ENCODE measurements at places on chromosomes 16 and 17.
A peak's percentile ranks its signal among the peaks of the same experiment; 100 is the strongest.

GRCh38 chr16:85492295-85492864 is 120.7 kb upstream of the GSE1 start:
- no peak for DNase-seq

DNA sequence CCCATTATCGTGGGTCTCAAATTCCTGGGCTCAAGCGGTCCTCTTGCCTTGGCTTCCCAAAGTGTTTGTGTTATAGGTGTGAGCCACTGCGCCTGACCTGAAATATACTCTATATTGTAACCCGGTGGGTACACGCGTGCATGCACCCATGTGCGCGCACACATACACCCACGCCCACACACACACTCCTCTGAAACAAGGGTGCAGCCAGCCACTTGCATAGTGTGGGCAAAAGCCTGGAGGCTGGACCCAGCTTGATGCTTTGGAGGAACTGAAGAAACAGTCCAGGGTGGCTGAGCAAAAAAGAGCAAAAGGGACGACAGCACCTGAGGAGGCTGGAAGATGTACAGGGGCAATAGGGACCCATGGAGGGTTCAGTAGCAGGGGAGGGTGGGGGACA is 29.9 kb downstream of the NAGPA start:
- DNase-seq = no peak

GRCh38 chr17:83194761-83195329 is 115.4 kb downstream of the METRNL start:
- DNase-seq = no peak

DNA sequence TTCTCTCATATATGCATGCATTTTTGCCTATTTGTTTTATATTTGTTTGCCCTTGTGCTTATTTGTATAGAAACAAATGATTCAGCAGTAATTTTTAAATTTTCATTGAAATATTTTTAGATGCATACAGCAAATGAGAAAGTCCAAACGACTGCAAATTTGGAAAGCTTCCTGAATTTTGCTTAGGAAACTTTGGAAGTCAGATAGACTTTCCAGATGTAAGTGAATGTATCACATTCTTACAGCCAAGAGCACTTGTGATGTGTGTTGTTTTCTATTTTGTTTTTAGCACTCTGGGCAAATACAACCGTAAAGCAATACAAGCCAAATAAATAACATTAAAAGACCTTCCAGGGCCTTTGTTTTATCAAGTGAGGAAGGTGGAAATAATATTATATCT is 680.8 kb upstream of the CDH8 start:
- DNase-seq = no peak

- no peak for DNase-seq
Observed at GRCh38 chr16:88907768-88908167, 41.3 kb upstream of the PABPN1L start.

DNA sequence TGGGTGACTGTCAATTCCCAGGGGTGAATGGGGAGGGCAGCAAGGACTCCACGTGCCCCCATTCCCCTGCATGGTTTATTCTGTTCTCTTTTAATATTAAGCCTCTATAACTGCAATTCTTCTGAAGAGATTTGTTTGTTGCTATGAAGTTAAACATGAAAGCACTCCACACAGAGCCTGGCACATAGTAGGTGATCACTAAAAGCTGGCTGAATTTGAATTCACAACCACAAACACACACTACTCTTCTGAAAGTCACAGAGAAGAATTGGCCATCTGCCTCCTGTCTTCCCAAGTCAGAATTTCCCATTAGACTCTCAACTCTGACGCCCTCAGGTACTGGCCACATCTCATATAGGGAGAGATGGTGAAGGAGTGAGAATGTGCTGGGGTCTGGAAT is 55.5 kb downstream of the COG7 start:
- no peak for DNase-seq

DNA sequence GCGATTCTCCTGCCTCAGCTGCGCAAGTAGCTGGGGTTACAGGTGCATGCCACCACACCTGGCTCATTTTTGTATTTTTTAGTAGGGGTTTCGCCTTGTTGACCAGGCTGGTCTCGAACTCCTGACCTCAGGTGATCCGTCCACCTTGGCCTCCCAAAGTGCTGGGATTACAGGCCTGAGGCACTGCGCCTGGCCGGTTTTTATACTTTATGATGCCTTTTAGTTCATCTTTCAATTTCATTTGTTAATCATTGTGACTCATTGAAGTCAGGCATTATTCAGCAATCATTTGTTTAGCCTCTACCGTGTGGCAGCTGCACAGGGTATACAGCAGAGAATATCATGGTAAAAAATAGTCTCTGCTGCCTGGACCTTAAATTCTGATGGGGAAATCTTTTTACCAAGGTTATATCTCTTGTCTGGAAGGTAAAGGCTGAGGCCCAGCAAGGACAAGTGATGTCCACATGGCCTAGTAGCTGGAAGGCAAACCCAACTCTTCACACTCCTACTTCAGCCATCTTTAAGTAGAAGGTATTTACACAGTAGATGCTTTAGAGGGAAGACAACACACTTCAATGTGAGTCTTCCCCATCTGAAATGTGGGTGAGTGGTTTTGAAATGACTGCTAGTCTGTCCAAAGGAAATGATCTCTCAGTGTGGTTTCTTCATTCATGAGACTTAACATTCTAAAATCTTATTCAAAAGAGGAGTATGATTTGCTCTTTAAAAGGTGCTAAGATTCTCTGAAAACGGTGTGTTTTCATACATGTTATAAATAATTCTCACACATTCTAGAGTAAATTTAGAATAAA is 2.4 kb downstream of the PRPSAP2 start:
- no peak for DNase-seq

- no peak for DNase-seq
Observed at GRCh38 chr17:30226878-30227277, 8.6 kb downstream of the SLC6A4 start.

GRCh38 chr17:55693254-55694216 is 29.1 kb downstream of the TMEM100 start:
- no peak for DNase-seq

DNA sequence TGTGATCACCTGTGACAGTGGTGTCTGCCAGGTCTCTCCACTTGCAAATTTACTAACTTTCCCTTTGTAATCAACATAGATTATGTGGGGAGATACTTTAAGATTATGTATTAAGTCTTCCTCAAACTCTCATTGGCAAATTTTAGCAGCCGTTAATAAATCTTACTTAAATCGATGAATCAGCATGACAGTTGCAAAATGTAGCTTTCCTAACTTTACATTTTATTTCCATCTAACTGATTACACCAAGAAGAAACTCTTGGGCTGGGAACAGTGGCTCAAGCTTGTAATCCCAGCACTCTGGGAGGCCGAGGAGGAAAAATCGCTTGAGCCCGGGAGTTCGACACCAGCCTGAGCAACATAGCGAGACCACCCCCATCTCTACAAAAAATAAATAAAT is 23.3 kb upstream of the CPNE2 start:
- DNase-seq = no peak

DNA sequence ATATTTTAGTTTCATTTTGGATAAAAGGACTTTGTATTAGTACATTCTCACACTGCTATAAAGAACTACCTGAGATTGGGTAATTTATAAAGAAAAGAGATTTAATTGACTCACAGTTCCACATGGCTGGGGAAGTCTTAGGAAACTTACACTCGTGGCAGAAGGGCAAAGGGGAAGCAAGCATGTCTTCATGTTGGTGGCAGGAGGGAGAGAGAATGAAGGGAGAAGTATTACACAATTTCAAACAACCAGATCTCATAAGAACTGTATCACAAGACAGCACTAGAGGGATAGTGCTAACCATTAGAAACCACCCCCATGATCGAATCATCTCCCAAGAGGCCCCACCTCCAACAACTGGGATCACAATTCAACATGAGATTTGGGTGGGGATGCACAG is 142.9 kb downstream of the USP31 start:
- DNase-seq = no peak

DNA sequence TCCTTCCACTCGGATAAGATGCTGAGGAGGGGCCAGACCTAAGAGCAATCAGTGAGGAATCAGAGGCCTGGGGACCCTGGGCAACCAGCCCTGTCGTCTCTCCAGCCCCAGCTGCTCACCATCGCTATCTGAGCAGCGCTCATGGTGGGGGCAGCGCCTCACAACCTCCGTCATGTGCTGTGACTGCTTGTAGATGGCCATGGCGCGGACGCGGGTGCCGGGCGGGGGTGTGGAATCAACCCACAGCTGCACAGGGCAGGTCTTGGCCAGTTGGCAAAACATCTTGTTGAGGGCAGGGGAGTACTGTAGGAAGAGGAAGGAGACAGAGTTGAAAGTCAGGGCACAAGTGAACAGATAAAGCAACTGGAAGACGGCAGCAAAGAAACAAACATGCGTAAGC is 12.4 kb downstream of the TP53 start:
- no peak for DNase-seq

- no peak for DNase-seq
Observed at GRCh38 chr16:56701534-56701933, 19.3 kb downstream of the MT1X start.

DNA sequence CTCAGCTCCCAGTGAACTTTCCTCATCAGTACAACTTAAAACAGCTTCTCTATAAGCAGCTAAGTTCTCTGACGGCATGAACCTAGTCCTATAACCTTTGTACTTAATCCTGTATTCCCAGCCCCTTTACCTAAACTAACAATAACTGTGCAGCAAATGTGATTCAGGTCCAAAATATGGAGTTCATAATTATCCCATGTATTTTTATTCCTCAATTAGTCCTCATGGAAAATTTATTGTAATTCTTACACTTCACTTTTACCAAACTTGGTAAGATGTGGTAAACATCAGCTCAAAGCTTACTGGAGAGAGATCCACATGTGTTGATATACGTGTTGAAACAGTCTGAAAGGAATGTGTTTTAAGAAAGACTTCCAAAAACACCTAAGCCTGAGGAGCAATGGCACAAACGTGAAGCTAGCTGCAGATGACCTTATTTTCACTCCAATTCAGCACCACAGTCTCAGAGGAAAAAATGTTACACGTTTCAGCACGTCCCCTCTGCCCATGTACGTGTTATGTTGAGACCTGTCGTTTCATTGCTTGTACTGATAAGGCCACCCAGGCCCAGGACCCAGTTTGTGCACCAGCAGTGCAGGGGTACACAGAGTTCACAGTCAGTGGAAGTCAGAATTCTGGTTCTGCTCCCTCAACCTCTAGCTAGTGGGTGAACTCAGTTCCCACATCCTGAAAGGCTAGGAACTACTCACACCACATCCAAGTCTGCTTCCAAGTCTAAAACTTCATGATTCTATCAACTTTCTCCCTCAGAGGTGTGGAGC is 7.1 kb downstream of the USP31 start:
- no peak for DNase-seq

DNA sequence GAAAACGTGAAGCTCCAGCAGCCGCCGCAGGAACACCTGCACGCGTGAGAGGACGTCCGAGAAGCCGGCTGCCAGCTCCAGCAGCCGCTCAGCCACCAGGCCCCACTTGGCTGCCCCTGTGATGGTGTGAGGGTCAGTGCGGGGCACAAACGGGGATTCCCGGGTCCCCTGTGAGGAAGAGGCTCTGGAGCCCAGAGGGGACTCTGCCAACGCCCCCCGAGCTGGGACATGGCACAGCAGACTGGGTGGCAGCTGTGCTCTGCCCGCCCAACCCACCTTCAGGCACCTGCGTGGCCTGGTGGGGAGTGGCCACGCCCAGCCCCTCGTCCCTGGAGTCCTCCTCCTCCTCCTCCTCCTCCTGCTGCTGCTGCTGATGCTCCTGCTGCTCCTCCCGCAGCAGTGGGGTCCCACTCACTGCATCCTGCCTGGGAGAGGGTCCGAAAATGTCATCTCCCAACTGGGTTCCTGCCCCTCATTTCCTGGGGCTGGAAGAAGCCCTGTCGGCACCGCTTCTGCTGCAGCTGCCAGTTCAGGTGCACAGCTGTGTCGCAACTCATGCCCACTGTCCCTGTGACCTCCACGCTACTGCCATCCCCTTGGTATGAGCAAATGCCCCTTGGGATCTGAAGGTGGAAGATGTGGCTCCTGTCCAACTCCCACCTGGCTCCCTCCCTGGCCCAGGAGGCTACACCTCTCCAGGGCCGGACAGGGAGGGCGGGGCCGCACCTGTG is 27.5 kb downstream of the CTU2 start:
- DNase-seq = no peak

DNA sequence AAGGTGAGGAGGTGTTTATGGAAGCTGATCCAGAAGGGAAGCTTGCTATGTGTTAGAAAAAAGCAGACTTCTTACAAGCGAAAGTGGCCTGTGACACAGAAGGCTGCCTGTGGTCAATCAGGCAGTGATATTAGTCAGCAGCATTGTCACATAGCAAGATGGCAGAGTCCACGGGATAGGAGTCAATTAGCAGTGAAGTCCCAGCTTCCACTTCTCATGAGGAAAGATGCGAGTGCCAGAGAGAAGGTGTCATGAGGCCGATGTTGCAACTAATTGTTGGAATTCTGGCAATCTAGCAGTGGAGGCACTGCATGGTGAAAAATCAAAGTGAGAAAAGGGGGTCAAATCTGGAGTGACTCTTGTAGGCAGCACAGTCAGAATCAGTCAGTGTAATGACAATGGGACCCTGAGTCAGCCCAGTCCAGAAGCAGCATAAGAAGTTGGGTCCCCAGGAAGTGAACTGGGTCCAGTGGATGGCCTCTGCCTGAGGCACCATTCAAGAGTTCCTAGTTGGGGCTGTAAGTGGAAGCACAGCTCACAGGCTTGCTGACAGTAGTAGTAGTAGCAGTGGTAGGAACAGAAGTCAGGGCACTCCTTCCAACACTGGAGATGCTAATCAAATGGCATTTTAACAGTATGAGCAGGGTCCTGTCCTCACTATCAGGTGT is 85.1 kb downstream of the TNFRSF13B start:
- DNase-seq = no peak

DNA sequence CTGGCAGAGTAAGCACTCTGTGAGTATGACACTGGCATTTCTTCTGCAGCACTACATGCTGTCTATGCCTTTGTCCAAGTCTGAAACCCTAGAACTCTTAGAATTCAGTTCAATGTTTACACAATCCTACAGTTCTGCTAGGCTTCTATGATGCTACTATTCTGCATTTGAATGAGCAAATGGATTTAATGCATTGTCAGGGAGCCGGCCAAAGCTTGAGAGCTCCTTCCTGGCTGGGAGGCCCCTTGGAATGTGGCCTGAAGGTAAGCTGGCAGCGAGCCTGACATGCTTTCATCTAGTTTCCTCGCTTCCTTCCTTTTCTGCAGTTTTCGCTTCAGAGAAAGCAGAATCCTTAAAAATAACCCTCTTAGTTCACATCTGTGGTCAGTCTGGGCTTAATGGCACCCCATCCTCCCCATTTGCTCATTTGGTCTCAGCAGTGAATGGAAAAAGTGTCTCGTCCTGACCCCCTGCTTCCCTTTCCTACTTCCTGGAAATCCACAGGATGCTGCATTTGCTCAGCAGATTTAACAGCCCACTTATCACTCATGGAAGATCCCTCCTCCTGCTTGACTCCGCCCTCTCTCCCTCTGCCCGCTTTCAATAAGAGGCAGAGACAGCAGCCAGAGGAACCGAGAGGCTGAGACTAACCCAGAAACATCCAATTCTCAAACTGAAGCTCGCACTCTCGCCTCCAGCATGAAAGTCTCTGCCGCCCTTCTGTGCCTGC is at the start of gene CCL2:
TSS of gene CCL2 (plus strand) at position 635 of the 730 bp plus-strand sequence. CDS start at position 700, 65 bp downstream.
- DNase-seq = peak; percentile 35

DNA sequence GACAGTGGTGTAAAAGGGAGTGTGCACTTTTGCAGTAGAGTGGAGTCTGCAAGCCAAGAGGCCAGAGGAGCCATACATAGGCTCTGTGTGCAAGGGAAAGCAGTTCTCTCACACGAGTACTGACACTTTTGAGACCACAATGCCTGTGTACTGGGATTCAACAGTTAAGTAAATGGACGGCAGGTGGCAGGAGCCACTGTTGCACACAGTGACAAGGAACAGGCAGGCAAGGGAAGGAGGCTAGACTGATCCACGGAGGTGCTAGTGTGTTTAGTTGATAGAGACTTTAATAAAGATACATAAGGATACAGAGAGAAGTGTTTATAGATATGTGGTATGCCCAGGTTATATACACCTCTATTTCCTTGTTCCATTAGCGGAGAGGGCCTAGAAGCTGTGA is 67.0 kb downstream of the MPRIP start:
- no peak for DNase-seq

All from C1 segment of cervical spinal cord (tissue), 14 donors.